Activated CD8-positive, alpha-beta memory T cell treated with anti-CD3 and anti-CD28 coated beads, Interleukin-2, amount 10 ng/mL, durations not matched to agents 7 days and 5 days (primary cell): ENCODE measurements at places on chromosomes 1 and 21.

DNA sequence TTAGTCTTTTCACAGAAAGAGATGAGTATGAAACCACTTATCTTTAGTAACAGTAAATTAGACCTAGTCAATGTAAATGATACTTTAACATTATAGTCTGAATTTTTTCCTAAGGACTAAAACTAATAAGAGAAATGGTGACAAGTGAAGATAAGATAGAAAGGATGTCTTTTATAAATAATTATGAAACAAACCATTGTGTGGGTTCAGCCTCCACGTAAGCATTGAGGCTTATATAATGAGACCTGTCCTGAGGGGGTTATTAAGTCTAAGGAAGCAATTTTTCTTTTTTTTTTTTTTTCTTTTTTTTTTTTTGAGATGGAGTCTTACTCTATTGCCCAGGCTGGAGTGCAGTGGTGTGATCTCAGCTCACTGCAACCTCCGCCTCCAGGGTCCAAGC, 55.8 kb downstream of the UROD start:
- no peak for DNase-seq

- peak; percentile 38 for DNase-seq
Measured at GRCh38 chr21:32930673-32931072, 95.1 kb upstream of the OLIG2 start.

DNA sequence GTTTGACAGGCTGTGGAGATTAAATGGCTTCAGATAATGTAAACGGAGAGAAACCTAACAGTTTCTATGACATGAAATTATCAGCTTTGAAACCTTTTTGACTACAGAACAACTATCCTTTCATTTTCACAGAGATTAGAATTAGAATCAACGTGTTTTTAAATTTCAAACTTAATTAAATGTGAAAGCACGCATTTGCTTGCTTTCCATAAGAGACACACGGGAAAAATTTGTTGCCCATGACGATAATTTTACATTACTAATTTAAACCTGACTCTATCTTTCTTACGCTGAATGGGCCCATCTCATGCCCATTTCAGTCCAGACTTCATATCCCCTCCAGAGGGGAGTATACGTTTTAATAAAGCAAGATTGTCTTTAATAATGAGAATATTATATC, 91.7 kb upstream of the HP1BP3 start:
- DNase-seq = no peak

- DNase-seq = no peak
Measured at GRCh38 chr21:46269466-46269865, 15.9 kb downstream of the MCM3AP start.

GRCh38 chr21:41349126-41349525, 12.7 kb upstream of the MX2 start:
- no peak for DNase-seq

DNA sequence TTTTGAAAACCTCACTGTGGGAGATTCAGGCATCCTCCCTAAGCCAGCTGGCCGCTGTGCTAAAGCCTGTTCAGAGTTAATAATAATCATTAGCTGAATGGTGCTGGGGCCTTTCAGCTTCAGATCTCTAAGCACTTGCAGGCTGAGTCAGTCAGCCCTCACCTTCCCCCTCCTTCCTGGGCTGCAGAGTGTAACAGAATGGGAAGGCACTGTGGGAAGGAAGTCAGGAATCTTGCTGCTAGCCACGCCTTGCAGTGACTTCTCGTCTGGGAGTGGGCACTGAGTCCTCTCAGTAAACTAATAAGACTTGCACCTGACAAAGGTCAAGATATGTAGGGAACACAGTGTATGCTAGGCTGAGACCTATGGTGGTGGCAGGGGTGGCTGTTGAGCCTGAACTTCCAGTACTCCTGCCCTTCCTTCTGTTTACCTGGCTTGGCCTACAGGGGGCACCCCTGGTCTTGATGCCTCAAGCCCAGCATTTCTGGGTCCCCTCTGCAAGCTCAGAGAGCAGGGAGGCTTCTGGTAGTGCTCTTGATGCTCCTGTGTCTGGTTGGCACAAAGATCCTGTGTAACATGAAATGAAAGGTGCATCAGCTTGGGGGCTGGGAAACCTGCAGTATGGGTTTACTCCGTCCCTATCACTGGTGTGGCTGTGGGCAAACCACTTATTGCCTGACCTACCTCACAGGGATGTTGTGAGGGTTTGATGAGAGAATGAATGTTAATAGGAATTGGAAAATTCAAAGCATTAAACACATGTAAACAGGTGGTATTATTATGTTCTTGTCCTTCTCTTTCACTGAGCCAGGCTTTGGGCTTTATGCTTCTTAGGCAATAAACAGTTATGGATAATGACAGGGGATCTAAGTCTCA, 6.0 kb downstream of the CYB561D1 start:
- peak; percentile 64 for DNase-seq

DNA sequence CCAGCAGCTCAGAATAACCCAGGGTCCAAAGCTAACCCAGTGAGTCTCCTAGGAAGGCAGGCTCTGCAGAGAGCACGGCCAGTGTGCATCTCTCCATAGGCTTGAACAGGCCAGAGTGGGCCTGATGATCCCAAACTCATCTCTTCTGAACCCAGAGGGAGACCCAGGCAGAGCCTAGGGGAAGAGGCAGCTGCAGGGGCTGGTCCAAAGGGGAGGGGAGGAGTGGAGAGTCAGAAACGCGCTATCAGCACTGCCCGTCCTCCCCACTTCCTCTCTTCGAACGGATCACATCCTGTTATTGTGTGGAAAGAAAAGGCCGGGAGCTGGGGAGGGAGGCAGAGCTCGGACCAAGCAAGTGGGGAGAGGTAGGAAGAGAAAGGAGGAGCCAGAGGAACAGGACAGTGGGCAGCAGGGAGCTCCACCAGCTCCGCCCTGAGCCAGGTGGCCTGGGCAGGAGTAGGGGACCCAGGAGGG, 20.2 kb downstream of the TAL1 start:
- DNase-seq = no peak

- DNase-seq = no peak
Measured at GRCh38 chr1:182087719-182088350, 26.3 kb upstream of the ZNF648 start.

GRCh38 chr1:205304695-205305070, 16.9 kb downstream of the NUAK2 start:
- no peak for DNase-seq

DNA sequence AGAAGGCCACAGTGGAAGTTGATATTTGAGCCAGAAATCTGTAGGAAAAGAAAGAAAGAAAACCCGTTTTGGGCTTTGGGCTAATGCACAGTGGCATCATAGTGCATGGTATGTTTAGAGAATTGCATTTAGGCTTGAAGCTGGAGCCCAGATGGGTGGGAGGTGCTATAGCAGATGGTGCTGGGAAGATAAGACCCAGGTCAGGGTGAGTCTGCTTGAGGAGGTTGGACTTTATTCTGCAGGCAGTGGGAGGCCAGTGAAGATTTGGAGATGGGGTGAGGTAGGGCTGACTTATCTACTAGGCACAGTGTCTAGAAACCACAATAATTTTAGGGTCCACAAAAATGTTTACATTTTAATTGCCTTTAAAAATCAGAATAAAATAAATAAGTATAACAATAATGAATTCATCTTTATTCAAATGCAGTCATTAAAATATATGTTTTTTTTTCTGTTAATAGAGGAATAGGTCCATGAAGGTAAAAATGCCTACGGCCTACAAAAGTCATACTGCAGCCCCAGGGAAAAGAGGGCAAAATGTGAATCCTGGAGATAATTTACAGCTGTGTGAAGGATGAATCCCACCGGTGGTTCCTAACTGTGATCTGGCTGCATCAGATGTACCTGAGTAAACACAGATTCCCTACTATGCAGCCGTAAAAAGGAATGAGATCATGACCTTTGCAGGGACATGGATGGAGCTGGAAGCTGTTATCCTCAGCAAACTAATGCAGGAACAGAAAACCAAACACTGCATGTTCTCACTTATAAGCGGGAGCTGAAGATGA, 8.7 kb downstream of the DNAJC6 start:
- DNase-seq = no peak

GRCh38 chr1:119331915-119332314, 36.7 kb upstream of the HAO2 start:
- DNase-seq = no peak

- no peak for DNase-seq
Measured at GRCh38 chr1:245377854-245378253, 223.1 kb downstream of the KIF26B start.

GRCh38 chr1:56676571-56677035, 31.5 kb downstream of the PRKAA2 start:
- no peak for DNase-seq

- DNase-seq = no peak
Measured at GRCh38 chr1:32516402-32516801, 22.8 kb upstream of the ZBTB8A start.

DNA sequence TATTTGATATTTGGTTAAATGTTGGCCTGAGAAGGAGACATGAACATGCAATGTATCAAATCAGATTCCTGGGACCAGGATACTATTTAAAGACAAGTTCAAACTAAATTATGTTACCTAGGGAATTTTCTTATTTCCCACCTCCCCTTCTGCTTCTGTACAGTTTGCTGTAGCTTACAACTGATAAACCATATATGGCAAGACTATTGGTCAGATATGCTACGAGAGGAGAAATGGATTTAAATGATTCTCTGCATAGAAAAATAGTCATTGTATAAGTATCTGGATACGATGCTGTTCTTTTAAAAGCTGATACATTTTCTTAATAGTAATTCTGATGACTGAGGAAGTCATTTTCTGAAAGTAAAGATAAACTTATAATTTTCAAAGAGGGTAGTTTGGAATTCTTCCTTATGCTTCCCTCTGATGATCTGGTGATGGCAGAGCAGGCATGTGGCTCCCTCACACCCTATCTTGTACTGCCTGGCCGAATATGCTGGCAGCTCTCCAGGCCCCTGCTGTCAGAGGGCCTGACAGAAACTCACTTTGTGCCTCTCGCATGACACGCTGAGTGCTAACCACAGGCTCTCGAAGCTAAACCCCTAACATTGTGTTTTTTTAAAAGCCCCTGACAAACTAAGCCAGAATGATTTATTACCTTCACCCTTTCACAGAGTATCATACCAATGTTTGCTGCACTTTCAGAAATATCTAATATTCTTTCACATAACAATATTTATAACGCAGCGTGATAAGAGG, 19.4 kb downstream of the RRP15 start:
- no peak for DNase-seq

DNA sequence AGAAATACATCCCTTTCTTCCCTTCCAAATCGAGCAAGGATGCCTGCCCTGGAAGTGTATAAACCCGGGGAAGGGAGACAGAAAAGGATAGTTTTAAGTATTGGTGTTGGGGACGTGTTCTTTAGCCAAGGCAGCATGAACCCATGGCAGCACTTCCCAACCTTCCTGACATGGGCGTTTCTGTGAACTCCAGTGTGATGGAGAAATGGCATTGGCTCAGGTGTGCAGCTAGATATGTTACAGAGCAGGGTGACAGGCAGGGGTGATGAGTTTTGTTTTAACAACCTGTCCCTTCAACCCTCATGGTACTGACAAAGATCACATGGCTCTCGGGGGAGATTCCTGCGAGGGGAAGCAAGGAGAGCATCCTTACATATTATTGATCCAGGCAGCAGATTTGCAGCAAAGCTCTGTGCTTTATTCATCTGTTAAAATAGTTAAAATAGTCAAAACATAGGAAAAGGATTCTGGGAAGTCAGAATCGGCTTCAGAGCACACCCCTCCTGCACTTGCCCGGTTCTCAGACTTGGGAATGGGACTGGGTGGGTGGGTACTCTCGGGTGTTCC, 4.0 kb downstream of the MX1 start:
- DNase-seq = peak; percentile 33

- DNase-seq = no peak
Measured at GRCh38 chr1:48848035-48848434, 71.3 kb upstream of the BEND5 start.

- no peak for DNase-seq
Measured at GRCh38 chr1:176829261-176829660, 335.3 kb downstream of the ASTN1 start.

DNA sequence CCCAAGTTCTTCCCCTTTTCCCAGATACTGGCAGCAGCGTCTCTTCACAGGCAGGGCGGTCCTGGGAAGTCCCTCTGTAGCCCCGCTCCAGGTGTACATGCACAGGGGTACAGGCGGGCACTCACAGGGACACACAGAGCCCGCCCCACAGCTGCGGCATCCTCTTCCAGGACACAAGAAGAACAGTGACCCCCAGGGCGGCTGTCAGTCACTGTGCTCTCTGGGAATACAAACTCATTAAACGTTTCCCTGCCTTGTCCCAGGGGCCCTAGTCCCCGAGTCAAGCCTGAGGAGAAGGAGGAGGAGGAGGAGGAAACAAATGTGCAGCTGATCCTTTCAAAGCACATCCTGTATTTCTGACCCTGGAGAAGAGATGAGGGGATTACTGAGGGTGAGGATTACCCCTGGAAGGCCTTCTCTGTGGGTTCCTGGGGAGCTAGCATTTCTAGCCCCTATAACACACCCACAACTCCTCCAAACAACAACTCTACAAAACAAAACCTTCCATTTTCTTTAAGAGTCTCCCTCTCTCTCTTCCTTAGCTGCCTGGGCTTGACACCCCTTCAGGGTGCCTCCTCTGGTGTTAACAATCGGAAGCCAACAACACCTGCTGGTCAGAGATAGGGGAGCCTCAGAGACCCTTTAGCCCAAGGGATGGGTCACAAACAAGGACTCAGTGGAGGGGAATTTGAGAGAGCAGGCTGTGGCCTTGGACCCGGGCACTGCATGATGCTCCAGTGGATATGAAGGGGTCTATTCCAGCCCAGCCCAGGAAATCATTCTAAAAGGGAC, 28.4 kb upstream of the DMBX1 start:
- no peak for DNase-seq

GRCh38 chr1:119124764-119125163, 15.7 kb downstream of the WARS2 start:
- DNase-seq = no peak

DNA sequence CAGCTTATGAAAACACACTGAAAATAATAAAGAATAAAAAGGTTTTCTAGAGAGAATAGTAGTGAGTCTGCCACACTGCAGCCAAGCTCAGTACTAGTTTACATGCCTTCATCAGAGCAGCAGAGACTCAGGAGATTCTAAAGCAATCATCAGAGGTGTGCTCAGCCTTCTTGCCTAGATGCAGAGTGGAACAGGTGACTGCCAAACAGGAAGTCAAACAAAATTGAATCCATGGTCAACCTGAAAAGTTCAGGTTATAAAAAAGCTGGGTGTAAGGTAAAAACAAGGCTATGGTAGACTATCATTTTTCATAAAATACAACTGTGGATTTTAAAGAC, 165.3 kb upstream of the C1orf105 start:
- no peak for DNase-seq

DNA sequence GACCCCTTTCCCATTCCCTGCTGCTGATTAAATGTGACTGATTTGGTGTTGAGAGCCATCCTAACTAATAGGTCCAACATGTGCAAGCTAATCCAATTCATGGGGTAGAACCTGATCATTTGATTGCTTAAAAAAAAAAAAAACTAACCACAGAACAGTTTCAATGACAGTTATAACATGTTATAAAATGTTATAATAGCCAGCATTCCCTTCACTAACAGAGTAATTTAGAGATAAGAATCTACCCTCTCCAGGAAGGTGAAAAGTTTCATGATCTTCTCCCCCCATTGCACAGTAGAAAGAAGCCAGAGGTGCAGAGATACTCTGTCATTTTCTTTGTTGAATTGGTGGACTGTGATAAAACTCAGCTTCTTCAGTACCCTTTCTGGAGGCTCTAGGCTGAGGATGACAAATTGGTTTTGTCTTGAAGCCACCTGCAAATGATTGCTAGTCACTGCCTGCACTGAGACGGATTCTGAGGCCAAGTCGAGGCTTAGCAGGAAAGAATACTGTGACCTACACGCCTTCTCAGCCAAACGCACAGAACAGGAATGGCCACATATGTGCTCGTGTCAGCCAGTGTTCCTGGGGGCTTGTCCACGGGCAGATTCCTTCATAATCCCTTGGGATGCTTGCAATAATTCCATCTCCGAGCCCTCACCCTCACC, 215.7 kb upstream of the IRF2BP2 start:
- no peak for DNase-seq
